ENCODE measurements at places on chromosomes 16 and 17.

GRCh38 chr16:14434860-14435259 is 195.2 kb downstream of the PARN start:
- no peak for DNase-seq

DNA sequence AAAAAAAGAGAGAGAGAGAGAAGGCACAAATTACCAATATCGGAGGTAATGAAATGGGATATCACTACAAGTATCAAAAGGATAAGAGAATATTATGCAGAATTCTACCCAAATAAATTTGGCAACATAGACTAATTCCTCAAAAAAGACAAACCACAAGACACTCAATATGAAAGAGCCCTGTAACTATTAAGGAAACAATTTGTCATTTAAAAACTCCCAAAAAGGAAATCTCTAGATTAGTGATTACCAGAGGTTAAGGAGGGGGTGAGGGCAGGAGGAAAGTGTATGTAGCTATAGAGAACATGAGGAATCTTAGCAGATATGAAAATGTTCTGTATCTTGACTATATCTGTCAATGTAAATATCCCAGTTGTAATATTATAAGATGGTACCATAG is 54.0 kb downstream of the CFDP1 start:
- DNase-seq = no peak

GRCh38 chr17:60523822-60524221 is 2.2 kb downstream of the APPBP2 start:
- no peak for DNase-seq

GRCh38 chr17:46810837-46811236 is 7.7 kb downstream of the WNT3 start:
- no peak for DNase-seq

DNA sequence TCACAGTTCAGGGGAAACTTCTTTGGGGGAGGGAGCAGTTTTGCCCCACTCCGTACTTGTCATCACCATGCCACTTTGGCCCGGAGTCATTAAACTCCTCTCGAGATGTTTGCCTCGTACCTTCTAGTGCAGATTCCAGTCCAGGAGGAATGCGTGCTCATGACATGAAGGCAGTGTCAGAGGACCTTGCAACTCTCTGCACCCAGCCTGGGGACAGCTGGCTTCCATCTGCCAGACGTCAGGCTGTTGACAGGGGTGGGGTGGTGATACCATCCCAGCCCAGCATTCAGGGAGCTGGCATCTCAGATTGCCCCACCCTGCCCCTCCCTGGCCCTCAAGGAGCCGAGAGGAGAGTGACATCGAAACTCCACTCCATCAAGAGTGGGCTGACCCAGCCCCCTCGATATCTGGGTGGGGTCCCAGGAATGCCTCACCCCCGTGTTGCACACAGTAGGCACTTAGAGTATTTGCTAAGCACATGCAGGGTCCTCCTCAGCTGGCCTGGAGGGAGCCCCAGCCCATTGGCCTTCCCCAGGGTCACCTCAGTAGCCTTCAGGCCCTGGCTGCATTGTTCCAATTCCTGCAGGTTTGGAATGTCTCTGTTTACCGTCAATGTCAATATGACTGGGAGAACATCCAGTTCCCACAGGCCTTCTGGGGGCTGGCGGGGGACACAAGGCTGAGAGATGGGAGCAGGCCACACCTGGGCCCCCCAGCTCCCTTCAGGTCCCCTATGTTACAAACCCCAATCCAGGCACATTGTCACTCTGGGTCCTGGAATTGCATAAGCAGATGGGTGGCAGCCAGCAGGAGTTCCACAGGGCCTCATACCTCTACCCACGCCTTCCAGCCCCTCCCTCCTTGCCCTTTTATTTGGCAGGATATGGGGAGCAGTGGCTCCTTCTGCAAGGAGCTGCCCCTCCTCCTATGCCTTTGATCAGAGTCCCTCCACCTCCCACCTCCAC is 21.3 kb upstream of the EMP2 start:
- DNase-seq = no peak

- peak; percentile 67 for DNase-seq
Measured at GRCh38 chr16:83952940-83953795, at the start of gene OSGIN1. OSGIN1 (plus strand) TSS chr16:83953240; CDS start chr16:83957672, 4,432 bp downstream.

- DNase-seq = no peak
Measured at GRCh38 chr16:87956365-87957231, 5.4 kb downstream of the BANP start.

DNA sequence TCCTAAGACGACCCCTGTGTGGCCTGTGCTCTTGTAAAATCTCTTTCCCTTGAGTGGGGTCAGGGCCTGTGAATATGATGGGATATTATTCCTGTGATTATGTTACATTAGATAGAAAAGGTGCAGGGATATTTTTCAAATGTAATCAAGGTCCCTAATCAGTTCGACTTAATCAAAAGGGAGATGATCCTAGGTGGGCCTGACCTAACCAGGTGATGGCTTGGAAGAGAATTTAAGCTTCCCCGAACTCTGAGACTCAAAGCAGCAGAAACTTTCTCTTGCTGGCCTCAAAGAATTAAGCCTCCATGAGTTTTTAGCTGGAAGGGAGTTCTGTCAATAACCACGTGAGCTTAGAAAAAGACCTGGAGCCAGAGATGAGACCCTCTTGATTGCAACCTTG is 124.7 kb downstream of the MAF start:
- no peak for DNase-seq

DNA sequence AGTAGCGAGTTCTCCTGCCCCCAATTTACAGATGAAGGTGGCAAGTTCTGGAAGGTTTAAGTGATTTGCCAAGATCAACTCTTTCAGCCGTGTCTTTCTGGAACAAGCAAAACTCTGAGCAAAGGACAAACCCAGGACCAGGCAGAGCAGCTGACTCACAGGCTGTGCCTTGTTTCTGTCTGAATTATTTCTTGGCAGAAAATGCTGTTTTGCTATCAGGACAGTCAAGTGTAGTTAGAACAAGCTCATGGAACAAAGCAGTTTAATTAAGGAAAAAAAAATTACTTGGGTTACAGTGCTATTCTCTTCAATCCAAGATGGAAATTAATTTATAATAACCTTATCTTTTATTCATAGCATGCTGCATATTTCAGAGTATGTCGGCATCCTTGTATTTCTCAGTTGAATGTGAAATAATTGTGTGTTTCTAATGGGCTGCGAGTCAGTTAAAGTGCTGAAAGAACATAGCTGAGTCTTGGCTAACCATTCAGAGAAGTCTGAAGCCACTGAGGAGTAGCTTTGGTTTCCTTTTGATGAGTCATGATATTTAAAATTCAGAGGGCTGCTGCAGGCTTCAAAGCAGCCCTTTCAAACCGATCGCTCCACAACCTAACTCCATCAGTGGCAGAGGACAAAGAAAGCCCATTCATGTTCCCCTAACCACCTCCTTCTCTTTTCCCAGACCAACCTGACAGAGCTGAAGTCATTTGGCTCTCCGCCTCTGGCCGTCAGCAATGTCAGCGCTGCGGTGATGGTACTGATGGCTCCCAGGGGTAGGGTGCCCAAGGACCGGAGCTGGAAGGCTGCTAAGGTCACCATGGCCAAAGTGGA is 143.7 kb downstream of the ZNF18 start:
- no peak for DNase-seq

GRCh38 chr16:55076053-55076452 is 145.4 kb downstream of the IRX5 start:
- no peak for DNase-seq

DNA sequence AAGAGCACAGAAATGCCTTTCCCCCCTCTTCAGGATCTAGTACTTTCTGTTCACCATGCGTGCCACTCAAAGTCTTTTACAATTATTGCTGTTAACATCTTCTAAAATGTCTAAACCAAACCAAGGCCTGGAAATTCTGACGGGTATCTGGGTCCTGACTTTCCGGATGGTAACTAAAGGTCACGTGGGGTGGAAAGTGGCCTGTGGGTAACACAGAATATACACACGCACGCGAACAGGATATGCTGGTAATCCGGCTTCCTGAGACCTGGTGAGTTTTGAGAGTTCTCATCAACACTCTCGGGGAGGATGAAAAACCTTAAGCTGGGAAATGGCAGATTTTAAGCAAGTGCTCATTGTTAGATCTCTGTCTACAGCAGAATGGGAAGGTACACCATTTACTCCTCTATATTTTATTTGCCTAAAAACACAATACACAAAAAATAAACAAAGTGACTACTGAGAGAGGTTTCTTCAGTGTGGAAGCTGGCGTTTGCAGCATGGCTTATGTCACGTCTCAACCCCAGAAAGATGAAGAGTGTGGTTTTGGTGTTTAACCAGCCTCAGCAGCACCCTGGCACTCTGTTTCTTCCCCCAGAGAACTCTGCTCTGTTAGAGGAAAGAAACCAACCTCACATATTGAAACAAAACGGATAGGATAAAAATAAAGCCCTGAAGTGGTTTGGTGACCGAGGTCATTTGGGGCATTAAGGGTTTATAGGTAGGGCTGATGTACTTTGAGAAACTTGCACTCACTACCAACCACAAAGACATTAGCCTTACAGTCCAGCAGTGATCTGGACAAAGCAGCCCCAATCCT is 37.3 kb downstream of the SMG6 start:
- peak; percentile 66 for DNase-seq
